NCI-H2081 treated with DMSO at 0.1 percent for 48 hours (cell line): ENCODE measurements at places on chromosomes 7 and 10.

DNA sequence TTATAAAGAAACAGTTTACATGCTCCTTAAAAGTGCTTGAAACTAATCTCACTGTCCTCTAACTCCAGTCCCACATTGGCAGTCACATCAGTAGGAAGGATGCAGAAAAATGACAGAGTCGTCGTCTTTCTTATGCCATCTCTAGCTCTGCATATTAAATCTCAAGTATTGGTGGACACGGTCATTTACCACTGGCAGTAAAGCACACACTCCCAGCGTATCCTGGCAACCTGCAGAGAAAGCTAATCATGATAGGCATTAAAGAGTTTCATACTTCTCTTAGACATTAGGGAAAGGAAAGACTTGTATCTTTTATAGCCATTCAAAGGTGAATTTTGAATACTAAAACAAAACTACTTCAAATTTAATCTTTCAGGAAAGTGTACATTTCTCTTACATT is 202.0 kb upstream of the COBL start:
- DNase-seq = no peak

GRCh38 chr7:115113776-115114175 is 191.9 kb downstream of the MDFIC start:
- no peak for DNase-seq

DNA sequence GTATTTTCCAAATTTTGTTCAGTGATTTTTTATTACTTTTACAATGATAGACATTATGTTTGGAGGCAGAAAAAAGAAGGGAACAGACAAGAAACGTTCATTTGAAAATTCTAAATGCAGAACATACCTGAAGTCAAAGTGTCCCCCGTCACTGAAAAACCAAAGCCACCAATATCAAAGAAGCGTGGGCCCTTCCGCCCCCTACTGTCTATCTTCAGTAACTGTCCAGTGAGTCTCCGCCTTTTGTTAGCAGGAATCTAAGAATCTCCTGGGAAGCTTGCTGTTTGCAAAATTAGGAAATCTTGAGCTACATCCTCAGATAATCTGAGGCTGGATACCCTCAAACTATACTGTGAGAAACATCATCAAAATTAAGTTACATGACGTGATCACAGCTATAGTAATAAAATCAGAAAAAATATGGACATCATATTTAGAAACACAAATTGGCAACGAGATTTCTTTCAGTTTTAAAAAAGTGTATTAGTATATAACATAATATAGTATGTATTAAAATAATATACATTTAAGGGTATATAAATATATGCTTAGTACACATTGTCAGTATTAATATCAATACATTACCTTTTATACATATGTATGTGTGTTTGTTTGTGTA is 169.3 kb upstream of the AKR1E2 start:
- DNase-seq = no peak

- DNase-seq = no peak
Observed at GRCh38 chr7:24216576-24217125, 67.3 kb upstream of the NPY start.

DNA sequence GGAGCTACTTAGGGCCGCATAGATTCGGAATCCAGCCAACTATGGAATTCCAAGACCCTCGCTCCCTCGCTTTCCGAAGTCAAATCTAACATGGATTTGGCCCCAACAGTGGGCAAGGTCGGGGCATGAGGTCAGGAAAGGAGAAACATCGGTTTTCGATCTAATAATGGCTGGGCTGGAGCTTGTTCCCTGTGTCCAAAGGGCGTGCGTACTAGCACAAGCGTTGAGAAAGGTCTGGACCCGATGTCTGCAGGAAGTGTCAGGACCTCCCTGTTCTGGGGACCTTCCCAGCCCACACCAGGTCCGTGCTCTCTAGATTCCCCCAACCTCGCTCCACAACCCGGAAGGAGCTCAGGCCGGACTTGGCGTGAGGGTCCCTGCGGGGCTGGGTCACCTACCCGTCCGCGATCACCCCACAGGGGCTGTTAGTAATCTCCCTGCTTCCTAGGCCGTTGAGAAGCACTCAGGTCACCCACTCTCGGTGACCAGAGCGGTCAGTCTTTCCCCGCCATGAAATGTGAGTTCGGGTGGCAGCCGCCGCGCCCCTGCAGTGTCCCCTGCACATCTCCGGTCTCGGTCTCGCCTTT is 4.8 kb downstream of the FEZF1 start:
- no peak for DNase-seq

DNA sequence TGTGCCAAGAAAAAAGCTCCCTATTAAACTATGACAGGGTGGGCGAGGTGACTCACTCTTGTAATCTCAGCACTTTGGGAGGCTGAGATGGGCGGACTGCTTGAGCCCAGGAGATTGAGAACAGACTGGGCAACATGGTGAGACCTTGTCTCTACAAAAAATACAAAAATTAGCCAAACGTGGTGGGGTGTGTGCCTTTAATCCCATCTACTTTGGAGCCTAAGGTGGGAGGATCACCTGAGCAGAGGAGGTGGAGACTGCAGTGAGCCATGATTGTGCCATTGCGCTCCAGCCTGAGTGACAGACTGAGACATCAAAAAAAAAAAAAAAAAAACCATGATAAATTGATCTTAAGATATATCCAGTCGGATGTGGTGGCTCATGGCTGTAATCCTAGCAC is 11.5 kb downstream of the POLR3A start:
- DNase-seq = no peak

- no peak for DNase-seq
Observed at GRCh38 chr7:108813251-108814014, 243.8 kb downstream of the DNAJB9 start.

- DNase-seq = no peak
Observed at GRCh38 chr7:35702541-35702940, 7.6 kb upstream of the HERPUD2 start.

DNA sequence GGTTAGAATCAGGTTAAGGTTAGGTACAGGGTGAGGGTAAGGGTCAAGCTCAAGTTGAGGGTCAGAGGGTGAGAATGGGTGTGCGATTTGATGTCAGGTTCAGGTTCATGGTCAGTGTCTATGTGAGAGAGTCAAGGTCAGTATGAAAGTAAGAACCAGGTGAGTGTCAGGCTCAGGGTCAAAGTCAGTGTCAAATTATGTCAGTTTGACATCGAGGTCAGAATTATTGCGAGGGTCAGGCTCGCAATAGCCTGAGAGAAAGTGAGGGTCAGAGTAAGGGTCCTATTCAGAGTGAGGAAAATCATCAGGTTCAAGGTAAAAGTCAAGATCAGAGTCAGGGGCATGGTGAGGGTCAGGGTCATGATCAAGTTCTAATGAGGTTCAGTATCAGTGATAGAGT is 13.0 kb downstream of the MRPS24 start:
- DNase-seq = no peak

DNA sequence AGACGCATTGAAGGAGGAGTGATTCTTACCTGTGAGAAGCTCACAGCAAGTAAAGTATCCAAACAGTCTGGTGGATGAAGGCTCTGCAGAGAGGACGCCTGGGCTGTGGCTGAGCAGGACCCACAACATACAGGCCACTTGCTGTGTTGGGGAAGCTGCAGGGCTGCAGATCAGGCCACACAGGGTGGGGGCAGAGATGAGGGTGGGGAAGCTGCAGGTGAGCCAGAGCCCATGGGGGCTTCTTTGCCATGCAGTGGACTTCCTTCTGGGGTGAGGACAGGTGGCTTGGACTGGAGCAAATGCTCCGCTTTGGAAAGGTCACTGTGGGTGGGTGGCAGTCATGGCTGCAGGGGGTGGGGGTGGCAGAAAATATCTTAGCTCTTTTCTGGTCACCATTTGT is 214.8 kb downstream of the GLRX3 start:
- no peak for DNase-seq

GRCh38 chr7:158126661-158127060 is 461.0 kb downstream of the PTPRN2 start:
- no peak for DNase-seq

- no peak for DNase-seq
Observed at GRCh38 chr7:15682751-15683245, 3.7 kb downstream of the MEOX2 start.

- no peak for DNase-seq
Observed at GRCh38 chr10:22253580-22253882, 35.7 kb upstream of the EBLN1 start.

GRCh38 chr7:142194201-142194600 is 63.7 kb downstream of the PRSS58 start:
- no peak for DNase-seq

- no peak for DNase-seq
Observed at GRCh38 chr10:88131511-88132139, 268.2 kb downstream of the PTEN start.

GRCh38 chr10:31004611-31005193 is 27.0 kb downstream of the ZNF438 start:
- no peak for DNase-seq
